ENCODE measurements at places on chromosomes 4 and X.

DNA sequence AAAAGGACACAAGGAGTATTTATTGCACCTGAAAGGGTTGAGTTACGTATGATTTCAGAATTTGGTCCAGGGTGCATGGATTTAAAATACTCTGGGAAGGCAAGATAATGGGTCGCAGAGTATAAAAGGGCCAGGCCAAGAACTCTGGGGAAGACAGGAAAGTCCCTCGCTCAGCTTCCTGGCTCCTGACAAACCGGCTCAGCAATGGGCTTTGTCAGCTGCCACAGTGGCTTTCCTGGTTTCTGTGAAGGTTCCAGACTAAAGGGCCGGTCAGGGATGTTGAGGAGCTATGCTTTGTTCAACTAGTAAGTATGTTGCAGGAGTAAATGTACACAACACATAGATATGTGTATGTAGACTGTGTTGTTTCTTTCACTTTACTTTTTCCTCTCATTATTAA, 154.4 kb upstream of the ETNPPL start:
- no peak for DNase-seq

GRCh38 chr4:109945056-109945455, 32.4 kb downstream of the EGF start:
- no peak for DNase-seq

GRCh38 chr4:2386717-2387116, 31.7 kb downstream of the ZFYVE28 start:
- DNase-seq, result no peak

DNA sequence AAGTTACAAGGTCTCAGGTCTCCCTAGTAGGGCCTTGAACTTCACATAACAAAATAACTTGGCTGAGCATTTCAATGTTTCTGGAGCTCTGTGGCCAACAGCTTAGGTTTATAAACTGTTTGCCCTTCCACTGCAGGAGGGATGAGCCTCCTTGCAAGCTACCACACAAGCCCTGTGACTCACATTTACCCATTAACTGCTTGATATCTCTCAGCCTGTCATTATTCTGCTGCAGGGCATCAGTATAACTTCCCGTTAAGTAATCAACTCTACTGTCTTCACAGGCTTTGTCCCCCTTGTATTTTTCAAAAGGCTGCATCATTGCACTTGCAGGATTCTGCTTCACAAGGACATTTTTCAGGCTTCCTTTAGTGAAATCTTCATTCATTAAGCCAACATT, 151.7 kb upstream of the CXCL13 start:
- no peak for DNase-seq

Data from right hindlimb (tissue), 1 donor.